ENCODE measurements at places on chromosomes 11 and 22.

DNA sequence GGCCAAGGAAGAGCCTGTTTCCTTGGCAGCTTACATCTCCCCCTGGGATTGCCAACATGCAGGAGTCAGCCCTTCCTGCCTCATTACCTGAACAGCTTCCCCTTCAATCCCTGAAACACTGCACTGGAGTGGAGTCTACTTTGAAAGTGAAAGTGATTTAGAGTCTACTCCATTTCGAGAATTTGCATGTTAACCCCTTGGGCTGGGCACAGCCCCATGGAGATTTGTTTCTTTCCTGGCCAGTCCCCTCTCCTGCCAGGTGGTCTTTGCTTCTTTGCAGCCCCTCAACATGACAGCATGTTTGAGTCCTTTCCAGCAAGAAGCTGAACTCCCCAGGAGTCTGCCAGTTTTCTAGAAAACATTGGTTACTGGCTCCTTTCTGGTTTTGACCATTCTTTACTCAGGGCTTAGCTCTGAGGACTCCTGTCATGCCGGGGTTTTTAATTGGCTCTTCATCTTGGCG, 59.9 kb downstream of the TRAF6 start:
- no peak for DNase-seq

DNA sequence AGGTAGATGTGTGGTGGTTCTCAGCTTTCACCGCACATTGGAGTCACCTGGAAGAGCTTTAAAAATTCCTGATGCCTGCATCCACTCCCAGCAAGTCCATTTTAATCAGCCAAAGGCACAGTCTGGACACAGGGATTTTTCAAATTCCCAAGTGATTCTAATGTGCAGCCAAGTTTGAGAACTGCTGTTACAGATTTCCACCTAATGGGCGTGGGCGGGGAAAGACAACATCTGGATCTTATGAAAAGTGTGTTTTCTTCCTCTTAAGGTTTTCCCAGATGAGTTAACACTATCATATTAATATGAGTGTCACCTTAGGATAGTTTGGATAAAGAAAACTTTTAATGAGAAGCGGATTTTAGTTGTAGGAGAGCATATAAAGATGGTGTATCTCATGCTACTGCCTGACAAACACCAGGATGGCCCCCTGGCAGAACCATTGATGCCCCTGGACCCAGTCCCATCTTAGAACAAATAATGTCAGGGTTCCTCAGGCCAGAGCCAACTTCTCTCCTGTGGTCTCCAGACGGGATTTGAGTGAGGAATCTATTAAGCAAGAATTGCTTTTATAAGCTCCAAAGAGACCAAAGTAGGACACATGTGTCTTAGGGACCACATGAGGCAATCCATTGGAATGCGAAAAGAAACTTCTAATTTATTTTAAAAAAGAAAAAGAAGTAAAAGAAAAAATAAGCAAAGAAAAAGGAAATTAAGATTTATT, 31.9 kb downstream of the POU2AF1 start:
- no peak for DNase-seq

DNA sequence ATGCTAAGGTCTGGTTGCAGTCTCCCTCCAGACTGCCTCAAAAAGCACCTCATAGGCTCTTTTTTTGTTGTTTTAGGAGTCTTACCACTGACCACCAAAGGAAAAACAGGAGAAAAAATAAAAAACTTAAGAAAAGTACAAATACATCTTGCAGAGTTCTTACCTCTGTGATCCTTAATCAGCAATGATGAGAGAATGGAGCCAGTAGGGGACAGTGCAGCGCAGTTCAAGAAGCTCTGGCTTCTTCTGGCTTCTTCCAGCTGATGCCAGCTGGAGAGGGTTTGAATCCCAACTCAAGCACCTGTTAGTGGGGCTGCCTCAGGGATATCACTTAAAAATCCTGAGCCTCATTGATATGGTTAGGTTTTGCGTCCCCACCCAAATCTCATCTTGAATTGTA, 223.3 kb upstream of the ISX start:
- DNase-seq: no peak

DNA sequence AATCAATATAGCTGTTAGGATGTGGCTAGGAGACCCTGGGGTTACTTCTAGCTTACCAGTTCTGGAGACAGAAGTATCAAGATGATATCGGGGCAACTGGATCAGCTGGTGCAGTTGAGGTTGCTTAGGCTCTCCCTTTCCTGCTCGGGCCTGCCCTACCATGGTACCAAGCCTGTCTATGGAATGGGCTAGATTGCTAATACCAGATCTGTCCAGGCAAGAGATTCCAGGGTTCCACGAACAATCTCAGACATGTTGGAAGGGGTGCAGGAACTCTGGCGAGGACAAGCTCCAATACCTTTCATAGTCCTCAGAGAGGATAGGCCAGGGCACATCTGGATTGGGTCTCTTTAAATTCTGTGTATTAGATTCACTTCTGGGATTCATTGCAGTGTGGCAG, 53.8 kb downstream of the ADM start:
- DNase-seq: no peak

DNA sequence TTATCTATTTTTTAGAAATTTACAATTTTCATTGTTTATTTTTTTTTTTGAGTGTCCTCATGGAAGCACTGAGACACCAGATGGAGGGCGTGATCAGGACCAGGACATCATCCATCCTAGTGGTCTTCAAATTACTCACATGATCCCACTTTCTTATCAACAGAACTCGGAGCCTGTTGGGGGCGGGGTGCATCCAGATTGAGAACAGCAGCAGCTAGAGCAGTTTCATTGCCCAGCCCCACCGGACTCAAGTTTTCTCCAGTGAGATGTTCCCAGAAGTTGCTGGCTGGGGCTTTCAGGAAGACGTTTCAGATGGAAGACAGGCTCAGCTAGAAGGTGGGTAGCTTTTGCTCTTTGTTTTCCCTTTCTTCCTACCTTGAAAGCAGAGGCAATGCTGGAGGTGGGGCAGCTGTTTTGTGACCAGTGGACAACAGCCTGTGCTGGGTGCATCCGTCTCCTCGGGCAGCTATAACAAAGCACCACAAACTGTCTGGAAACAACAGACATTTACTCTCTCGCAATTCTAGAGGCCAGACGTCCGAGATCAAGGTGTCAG, 562.1 kb downstream of the TBC1D22A start:
- no peak for DNase-seq

GRCh38 chr11:36672815-36673450, 74.9 kb upstream of the RAG2 start:
- peak; percentile 16 for DNase-seq

DNA sequence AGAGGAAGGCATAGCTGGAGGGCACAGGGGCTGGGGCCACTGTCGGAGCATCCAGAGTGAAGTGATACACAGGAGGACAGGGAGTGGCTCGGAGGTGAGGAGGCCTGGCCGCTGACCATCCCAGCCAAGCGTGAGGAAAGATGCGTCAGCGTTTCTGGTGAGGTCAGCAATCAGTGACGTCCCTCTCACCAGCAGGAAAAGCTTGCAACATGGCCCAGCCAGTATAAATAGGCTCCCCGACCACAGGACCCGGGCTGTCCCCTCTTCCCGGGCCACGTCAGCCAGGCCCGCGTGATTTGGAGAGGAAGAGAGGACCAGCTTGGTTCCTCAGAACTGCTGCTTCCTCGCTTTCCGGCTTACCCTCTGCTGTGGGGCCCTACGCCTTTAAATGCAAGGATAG, 4.2 kb upstream of the OSM start:
- DNase-seq: no peak

DNA sequence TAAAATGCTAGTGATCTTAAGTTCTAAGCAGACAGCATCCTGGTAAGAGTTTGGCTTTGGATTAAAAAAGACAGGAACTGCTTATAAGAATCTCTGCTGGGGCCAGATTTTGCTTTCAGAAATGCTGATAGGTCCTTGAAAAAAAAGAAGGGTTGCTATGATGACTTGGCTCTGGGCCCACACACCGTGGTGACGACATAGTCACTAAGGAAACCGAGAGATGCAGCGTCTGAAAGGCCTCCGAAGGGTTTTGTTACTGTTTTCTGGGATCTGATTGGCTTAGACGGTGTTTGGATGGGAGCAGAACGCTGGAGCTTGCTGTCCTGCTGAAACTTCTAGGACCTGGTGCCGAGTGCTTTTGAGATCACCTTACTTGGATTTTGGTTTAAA, 8.4 kb downstream of the FAM118A start:
- peak; percentile 84 for DNase-seq

- DNase-seq: no peak
Observed at GRCh38 chr11:41245704-41246398, 213.6 kb downstream of the LRRC4C start.

GRCh38 chr11:14350215-14350614, 8.8 kb downstream of the RRAS2 start:
- DNase-seq: no peak

GRCh38 chr11:35265755-35266454, 126.9 kb downstream of the CD44 start:
- DNase-seq: no peak

DNA sequence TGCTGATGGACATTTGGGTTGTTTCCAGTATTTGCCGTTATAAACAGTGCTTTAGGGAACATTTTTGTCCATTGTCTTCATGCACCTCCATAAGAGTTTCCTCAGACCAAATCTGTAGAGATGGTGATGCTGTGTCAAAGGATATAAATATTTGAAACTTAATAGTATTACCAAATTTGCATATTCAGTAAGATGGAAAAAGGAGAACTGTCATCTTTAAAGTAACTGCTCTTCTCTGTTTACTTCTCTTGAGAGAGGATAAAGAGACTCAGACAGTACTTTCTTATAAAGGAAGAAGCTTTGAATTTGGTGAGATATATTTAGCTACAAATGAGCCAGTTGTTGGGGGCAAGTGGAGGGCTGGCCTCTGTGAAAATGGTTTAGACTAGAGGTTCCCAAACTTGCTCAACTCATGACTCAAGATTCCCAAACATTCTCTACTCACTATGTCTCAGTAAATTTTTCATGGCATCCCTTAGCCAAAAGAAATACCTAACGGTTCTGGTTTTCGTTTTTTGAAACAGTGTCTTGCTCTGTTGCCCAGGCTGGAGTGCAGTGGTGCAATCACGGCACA, 26.2 kb downstream of the SHISA8 start:
- DNase-seq: no peak

- no peak for DNase-seq
Observed at GRCh38 chr11:130489716-130490115, 41.3 kb downstream of the ADAMTS15 start.

- DNase-seq: no peak
Observed at GRCh38 chr11:41446107-41446506, 13.3 kb downstream of the LRRC4C start.

DNA sequence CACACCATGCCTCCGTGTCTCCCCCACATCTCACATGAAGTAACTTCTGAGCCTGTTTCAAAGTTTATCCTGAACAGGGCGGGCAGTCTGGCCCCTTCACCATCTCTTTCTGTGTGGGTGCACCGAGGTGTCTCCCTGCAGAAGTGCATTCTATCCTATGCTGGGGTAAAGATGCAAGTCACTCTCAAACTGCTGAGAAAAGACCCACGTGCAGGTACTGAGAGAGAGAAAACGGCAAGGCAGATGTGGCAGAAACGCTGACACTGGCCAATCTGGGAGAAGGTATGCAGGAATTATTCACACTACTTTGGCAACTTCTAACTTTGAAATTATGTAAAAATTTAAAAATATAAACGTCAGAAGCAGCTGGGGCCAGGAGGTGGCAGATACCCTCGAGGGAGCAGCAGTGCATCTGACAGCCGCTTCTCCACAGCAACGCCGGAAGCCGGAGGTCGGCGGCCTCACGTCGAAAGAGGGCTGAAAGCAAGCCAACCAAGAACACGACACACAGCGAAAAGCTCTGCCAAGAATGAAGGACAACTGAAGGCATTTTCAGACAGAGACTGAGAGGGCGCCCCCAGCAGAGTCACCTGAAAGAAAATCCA, 34.2 kb upstream of the MOB2 start:
- no peak for DNase-seq

GRCh38 chr11:36103933-36104530, 160.2 kb downstream of the LDLRAD3 start:
- no peak for DNase-seq

DNA sequence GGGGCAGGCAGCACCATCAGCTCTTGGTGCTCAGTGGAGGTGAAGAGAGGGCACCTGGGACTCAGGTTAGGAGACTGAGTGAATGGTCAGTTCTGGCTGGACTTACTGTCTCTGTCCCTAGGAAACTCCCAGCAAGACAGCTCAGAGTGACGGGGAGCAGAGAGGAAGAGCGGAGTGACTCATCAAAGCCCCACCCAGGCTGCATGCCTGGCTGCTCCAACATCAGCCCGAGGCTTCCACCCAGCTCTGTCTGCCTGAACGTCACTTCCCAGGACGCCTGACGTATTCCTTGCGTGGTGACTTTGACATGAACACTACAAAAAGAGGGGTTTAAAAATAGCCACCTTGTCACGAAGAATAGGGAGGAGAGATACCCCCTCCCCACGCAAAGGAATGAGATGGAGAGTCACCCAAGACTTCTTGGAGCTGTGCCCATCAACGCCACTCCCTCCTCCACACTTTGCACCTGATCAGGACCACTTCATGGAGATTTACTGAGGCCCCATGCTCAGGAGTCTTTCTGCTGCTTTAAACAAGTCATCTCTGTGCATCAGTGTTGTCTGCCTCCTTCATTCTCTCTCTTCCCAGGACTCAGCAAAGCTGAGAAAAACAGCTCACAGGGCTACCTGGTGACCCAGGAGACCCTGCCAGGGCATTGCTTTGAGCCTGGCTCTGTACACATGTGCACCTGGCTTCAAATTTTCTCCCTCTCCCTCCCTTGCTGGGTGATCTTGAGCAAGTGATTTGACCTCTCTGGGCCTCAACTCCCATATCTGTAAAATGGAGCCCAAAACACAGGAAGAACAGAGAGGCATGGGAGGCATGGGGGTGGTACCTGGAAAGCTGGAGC, 83.1 kb downstream of the MN1 start:
- DNase-seq: no peak

DNA sequence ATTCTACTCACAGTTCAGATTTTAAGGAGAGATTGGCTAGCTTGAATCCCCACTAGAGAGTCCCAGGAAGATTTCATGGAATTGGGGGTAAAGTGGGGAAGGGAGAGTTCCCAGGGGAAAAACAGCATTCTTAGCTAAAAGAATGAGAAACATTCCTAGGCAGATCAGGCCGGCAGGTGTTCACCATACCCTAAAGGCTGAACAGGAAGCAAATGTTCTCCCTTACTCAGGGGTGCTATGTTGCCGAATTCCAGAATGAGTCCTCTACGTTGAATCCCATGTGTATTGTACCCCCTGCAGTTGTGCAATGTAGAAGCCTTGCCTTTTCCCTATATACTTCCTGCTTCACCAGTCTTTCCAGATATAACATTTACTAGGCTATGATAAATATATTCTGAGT, 135.2 kb upstream of the NCAM1 start:
- no peak for DNase-seq

DNA sequence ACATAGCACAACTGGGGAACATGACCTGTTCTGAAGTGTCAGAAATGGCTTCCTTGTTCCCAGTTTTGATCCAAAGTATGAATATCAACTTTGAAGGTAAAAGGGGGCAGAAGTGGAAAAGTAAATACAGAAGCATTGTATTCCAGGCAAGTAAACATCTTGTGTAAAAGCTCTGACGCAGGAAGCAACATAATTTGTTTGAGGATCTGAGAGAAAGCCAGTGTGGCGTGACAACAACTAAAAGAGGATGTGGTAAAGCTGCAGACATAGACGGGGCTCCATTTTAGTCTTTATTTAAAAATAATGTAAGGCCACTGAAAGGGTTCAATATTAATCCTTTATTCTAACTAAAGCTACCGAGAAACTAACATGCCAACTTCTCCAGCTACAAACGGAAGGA, 310.2 kb downstream of the DLG2 start:
- no peak for DNase-seq

All from NCI-H1105 (cell line).